Stimulated activated memory B cell treated with anti-CD40 and anti-IgM and Interleukin-4, amounts not matched to agents 10 μg/mL and 1 μg/mL and 100 μg/mL, for 72 hours (primary cell): ENCODE measurements at places on chromosomes 7 and 10.

DNA sequence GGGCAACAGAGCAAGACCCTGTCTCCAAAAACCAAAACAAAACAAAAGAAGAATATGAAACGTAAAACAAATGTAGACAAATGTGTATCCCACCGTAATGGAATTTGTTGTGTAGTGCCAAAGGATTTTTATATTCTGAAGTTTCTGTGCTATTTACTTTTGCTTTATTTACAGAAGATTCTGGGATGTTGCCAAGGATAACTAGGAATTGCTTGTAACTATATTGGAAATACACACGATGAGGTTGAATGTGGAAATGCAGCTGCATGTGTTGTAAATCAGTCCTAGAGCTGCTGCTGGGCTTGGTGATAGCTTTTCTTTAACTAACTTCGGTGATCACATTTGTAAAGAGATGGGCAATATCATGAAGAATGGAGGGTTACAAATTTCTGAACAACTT lies 39.5 kb downstream of the GALNT17 start:
- ATAC-seq: no peak

DNA sequence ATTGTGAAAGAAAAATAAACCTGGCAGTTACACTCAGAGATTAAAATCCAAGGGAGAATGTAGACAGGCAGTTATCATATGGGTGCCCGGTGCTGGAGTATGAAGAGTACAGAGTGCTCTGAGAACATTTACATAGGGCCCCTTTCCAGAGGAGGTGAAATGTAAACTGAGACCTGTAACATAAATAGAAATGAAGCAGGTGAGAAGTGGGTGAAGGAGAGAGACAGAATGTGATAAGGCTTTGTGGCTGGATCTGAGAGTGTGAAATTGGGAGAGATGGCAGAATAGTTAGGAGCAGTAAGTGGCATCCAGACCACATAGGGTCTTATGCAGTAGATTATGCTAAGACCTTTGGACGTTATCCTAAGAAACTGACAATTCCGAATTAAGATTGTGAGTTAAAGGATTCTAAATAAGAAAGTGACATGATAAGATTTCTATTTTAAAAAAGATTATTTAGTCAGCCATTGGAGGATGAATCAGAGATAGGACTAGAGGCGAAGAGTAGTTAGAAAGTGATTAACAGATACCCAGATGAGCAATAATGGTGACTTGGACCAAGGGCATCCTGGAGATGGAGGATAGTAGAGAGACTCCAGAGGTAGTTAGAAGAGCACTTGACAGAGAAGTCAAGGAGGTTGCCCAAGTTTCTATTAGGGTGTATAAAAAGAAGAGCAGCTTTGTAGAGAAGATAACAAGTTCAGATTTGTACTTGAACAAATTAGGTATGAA lies 36.7 kb downstream of the DNAH11 start:
- ATAC-seq: no peak

DNA sequence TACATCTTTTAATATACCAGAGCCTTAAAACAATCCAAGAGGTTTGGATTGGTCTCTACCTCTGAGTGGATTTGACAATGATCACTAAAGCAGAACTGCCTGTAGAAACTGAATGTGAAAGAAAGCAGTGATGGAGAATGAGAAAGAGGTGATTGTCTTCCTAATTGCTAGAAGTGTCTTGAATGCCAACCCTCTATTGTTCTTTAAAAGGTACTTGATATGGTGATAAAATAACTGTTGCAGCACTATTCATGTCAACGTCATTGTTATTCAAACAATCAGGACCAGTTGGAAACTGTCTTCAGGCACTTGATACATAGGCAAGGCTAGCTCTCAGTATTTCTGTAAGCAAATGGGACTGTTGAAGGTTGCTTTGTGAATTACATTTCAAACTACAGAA lies 47.9 kb upstream of the ITPRID1 start:
- ATAC-seq: no peak

DNA sequence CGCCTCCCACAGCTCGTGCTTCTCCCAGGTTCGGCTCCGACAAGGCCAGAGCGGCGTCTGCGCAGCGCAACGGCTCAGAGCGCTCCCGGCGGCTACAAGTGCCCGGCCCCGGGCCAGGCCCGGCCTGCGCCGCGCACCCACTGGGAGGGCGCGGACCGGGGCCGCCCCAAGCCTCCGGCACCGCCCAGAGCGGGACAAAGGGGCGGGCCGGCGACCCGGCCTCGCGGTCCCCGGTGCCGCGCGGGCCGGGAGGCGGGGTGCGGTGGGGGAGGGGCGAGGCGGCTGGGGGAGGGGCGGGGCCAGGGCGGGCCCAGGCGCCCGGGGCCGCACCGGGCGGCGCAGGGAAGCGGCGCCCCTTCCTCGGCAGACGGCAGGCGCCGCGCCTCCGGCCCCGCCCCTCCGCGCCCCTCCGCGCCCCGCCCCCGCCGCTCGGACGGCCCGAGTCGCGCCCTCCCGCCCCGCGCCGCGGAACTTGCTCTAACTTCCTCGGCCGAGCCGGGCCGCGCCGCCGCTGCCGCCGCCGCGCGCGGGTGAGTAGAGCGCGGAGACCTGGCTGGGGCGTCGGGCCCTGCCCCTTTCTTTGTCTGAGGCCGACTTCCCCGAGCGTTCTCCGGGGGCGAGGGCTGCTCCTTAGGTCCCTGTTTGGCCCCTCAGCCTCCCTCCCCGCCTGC lies at the start of gene TSPAN14:
TSS of gene TSPAN14 (plus strand) at position 469 of the 671 bp plus-strand sequence. CDS start 34,924 bp downstream, outside the sequence.
- peak; percentile 92 for ATAC-seq

DNA sequence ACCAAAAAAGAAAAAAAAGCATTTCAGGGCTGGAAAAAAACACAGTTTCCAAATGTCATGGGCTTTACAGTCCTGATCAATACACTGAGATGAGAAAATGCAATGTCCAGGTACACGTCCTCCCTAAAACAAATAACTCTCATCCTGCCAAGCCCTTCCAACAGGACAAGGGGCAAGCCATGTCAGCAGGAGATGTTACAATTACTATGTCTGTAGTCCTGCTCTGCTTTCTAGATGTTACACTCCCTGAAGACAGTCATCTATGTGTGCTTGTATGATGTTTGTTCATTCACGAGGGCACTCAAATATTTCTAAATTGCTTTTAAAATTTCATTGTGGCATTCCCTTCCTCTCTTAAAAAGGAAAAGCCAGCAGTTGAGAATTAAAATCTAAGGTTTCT lies 103.2 kb downstream of the SORBS1 start:
- ATAC-seq: no peak

GRCh38 chr10:83917537-83918506 lies 221.5 kb upstream of the GHITM start:
- no peak for ATAC-seq

GRCh38 chr7:156652886-156653568 lies 12.5 kb downstream of the RNF32 start:
- no peak for ATAC-seq

DNA sequence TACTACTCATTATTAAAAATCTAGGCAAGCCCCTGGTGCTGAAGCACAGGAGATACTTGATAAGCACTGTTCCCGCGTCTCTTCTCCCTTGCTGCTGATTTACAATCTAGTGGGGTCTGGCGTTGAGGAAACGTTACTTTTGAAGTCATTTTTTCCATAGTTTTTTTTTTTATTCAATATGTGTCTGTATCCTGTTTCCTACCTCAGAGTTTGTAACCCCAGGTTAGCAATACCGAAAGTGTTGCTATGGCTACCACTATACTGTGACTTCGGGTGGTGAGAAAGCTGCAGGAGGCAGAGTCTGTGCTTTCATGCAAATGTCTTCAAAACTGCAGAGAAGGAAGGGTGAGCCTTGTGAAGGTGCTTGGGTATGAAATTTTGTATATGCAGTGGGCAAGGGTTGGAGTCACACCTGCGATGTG lies 458.8 kb upstream of the GHITM start:
- ATAC-seq: peak; percentile 80

GRCh38 chr10:52136921-52137320 lies 177.2 kb upstream of the DKK1 start:
- ATAC-seq: no peak

GRCh38 chr10:76336213-76336963 lies 905.0 kb downstream of the LRMDA start:
- no peak for ATAC-seq

GRCh38 chr7:100402241-100402640 lies 26.3 kb downstream of the ZCWPW1 start:
- ATAC-seq: no peak

GRCh38 chr10:87506956-87507355 lies 2.3 kb downstream of the MINPP1 start:
- no peak for ATAC-seq
